ENCODE measurements at places on chromosomes 4 and X.

GRCh38 chr4:39786838-39787237, 88.9 kb downstream of the UBE2K start:
- no peak for DNase-seq

GRCh38 chrX:22095856-22096255, 63.7 kb downstream of the PHEX start:
- no peak for DNase-seq

DNA sequence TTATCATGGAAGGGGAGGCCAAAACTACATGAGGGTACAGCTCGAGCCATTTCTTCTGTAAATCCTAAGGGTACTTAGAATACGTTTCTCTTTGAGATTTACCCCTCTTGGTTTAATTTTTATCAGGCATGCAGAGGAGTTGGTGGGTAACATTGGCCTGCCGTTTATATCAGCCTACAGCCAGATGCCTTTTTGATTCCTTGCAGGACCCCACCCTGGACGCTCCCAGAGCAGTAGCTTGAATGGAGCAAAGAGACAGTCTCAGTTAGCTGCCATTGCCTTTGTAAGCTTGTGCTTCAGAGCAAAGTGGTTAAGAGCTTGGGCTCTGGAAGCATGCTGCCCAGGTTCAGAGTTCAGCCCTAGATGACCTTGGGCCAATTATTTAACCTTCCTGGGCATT, 9.0 kb downstream of the DOCK11 start:
- no peak for DNase-seq

DNA sequence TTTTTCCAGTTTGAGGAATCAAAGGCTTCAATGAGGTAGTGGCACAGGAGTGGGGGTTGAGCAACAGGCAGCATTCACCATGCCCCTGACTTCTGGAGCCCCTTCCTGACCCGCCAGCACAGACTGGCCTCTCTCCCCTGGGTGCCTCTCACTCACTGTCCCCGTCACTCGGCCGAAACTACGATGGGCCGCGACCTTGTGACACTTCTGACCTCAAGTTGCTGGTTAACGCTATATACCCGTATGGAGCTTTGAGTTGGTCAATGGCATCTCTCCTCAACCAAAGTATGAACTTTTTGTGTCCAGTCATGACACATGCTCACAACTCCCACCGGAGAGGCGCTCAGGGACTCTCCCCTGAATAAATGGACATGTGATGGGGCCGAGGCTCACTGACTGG, 72.1 kb downstream of the IRF2 start:
- no peak for DNase-seq

GRCh38 chrX:57964975-57965374, 54.7 kb upstream of the ZXDA start:
- DNase-seq = no peak

GRCh38 chr4:111839141-111839540, 306.1 kb upstream of the FAM241A start:
- no peak for DNase-seq

DNA sequence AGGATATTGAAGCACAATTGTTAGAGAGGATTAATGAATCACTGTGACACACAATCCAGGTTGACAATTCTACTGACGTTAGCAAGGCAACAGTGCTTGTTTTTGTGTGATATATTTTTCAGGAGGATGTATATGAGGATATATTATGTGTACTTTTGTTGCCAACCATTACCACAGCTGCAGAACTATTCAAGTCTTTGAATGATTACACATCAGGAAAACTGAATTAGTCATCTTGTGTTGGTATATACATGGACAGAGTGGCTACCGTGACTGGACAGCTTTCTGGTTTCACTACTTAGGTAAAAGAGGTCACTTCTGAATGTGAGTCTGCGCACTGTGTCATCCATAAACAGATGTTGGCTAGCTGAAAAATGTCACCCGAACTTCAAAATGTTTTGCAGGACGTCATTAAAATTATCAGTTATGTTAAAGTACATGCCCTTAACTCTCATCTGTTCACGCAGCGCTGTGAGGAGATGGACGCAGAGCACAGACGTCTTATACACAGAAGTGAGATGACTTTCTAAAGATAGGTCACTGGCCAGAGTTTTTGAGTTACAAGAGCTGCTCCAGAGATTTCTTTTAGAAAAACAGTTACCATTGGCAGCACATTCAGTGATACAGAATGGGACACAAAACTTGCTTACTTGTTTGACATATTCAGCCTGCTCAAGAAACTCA, 69.0 kb downstream of the MRPL1 start:
- no peak for DNase-seq

DNA sequence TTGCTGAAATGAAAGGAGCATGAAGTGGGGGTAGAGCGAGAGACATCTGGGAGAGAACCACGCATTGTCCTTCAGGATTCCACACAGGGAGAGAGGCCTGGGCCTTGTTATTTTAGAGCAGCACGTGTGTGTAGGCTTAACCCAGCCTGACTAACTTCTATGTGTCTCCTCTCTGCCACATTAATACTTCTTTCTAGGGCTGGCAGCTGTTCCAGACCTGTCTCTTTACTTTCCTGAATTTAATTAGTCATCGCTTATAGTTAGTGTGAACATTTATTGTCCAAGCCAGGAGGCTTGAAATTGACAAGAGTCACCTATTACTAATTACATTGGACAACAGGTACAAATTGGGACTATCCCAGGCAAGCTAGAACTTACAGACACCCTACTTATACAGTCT, 51.3 kb downstream of the SMAD1 start:
- no peak for DNase-seq

DNA sequence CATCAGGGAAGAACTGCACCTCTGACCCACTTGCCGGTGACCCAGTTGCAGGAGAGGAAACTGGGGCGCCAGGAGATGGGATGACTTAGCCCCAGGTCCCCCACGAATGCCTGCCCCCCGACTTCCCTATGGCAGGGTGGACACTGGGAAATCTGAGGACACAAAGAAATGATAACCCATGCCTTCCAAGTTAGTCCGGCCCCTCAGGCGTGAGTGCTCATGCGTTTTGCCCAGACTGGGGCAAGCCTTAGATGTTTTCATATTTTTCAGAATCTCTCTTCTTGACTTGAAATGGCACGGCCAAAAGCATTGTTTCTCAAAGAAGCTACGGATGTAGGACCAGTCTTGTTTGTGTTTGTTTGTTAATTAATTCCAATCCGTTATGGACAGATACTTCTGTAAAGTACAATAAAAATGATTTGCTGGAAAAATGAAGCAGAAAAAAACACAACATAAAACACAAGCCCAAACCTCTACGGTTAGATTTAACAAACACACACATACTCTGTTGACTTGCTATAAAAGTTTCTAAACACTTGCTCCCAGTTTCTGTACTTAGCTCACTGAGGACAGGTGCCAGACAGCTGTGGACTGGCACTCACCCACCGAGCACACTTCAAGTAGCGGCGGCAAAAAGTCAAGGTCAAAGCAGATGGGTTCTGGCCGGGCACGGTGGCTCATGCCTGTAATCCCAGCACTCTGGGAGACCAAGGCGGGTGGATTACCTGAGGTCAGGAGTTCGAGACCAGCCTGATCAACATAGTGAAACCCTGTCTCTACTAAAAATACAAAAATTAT, 341.5 kb downstream of the BCOR start:
- DNase-seq = peak; percentile 59

DNA sequence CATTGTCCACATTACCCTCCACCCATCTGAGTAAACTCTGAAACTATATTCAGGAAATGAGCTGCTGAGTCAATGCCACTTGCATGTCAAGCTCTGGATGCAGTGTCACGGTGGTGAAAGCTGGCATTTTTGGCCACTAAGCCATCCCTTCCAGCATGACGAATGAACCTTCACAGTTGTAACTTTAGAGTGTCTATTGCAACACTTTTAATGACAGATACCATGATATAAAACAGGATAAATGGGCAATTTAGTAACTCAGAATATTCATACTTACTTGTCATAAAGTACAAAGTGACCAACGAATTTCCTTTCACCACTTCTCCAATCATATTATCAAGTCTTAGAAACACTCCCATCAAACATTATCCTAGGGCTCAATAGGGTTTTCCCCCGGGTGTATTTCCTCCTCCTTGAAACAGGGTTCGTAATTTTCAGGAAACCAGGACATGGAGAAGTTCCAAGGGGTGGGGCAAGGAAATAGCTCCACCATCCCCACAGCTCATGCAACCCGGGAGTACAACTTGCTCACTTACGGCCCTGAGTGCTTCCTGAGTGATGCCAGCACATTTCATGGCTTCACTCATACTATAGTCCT, 73.1 kb downstream of the MTHFD2L start:
- DNase-seq = no peak

- no peak for DNase-seq
Observed at GRCh38 chr4:15482842-15483241, 13.2 kb downstream of the CC2D2A start.

DNA sequence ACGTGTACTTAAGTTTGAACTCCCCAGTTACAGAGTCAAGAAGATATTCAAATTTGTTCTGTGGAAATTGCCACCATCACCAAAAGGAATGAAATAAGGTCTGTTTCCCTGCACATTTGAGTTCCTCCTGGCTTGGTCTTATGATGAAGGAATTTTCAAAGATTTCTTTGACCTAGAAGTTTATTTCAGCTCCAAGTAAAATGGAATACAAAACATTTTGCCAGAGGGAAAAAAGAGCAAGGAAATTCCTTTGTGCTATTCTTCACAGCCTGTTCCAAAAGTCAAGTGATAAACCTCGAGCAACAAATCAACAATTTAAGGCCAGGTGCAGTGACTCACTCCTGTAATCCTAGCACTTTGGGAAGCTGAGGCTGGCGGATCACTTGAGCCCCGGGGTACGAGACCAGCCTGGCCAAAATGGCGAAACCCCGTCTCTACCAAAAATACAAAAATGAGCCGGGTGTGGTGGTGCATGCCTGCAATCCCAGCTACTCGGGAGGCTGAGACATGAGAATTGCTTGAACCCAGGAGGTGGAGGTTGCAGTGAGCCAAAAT, 3.4 kb downstream of the NKRF start:
- DNase-seq = no peak

GRCh38 chr4:77505275-77505957, 100.2 kb upstream of the CXCL13 start:
- no peak for DNase-seq

GRCh38 chrX:118596390-118596789, 100.8 kb downstream of the DOCK11 start:
- DNase-seq = no peak

GRCh38 chrX:48715876-48716502, 19.5 kb downstream of the SUV39H1 start:
- no peak for DNase-seq

GRCh38 chrX:36684053-36684452, 324.1 kb upstream of the FAM47C start:
- no peak for DNase-seq

DNA sequence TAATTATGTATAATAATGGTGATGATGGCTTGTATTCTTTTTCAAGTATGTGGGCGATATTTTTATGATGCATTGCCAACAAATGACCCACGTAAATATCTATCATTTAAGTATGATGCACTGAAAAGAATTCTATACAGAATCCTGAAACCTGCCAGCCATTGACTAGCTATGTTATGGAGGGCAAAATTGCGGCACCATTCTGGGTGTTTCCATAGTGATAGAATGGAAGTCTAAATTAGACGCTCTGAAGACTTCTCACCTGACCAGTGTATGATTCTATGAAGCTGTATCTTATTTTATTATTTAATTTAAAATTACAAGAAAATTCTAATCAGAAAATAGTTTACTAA, 677 bp upstream of the CENPC start:
- no peak for DNase-seq

DNA sequence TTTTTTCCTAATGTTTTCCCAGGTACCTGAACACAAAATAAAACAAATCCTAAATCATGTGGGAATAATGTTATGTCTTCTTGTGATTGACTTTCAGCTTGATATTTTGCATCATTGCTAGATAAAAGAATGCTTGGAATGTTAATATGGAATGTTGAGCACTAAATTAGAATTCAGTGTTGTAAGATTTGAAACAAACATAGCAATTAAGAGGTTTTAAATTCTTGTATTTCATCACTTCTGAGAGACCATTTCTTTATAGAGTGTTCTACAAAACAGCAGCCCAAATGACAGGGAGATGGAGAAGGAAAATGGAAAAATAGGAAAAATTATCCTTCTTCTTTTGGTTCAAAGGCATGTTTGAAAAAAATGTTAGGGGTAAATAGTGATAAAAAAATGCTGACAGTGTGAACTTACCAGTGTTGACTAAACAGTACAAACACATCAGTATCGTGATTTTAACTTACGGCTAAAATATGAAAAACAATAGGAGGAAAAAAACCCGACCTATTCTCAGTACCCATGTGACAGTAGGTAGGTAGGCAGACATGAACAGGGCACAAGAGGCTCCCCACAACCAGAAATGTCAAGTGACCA, 102.6 kb upstream of the PDE5A start:
- DNase-seq = no peak

DNA sequence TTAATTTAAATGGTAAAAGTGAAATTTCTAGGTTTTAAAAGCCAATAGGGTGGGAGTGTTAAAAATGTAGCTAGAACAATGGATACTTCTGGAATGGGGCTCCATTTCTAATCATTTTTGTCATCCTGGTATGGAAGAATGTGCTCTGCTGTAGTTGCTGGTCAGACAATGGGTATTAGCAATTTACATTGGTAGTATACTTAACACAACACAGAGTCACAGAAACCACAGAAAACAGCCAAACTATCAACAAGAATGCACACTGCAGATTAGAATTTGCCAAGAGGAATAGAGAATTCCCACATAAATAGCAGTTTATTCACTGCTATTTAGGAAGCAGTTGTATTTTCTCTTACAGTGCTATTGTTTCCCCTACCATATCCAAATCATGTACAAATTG, 319.6 kb downstream of the PPP3CA start:
- no peak for DNase-seq

- no peak for DNase-seq
Observed at GRCh38 chr4:137705171-137705783, 173.0 kb upstream of the PCDH18 start.

GRCh38 chrX:14027036-14027435, 2.7 kb downstream of the GEMIN8 start:
- no peak for DNase-seq

- DNase-seq = peak; percentile 78
Observed at GRCh38 chrX:3815896-3816664, 102.6 kb upstream of the PRKX start.

DNA sequence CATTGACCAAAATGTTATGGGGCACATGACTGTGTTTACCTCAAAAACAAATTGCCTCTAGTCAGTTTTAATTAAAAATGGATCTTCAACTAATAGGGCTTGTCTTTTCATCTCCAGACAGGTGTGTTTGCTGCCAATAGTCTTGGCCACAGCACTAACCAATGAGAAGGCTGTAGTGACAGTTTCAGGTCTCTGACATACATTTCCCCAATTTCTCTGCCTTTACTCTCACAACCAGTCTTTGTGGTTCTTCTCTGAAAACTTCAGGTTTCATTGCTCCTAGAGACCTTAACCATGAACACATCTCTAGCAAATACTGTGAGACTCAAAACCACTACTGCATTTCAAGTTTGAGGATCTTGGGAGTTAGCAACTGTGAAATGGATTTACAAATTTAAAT, 3.5 kb upstream of the EDNRA start:
- DNase-seq = no peak

- no peak for DNase-seq
Observed at GRCh38 chrX:57902633-57903032, 7.6 kb downstream of the ZXDA start.

GRCh38 chr4:117515921-117516320, 430.5 kb upstream of the TRAM1L1 start:
- no peak for DNase-seq

GRCh38 chr4:103757631-103758030, 37.8 kb upstream of the TACR3 start:
- no peak for DNase-seq

- no peak for DNase-seq
Observed at GRCh38 chrX:44157283-44157682, 184.1 kb upstream of the NDP start.

- no peak for DNase-seq
Observed at GRCh38 chr4:14299166-14299565, 671.6 kb upstream of the BOD1L1 start.

All from femur (tissue), 1 donor.